Anterior cingulate cortex (tissue), 58 donors: ENCODE measurements at places on chromosomes 7 and 10.

- DNase-seq: no peak
Measured at GRCh38 chr7:73770002-73770859, at the start of gene CLDN3. CLDN3 (minus strand) TSS chr7:73770270; CDS start chr7:73770049, 221 bp downstream.

DNA sequence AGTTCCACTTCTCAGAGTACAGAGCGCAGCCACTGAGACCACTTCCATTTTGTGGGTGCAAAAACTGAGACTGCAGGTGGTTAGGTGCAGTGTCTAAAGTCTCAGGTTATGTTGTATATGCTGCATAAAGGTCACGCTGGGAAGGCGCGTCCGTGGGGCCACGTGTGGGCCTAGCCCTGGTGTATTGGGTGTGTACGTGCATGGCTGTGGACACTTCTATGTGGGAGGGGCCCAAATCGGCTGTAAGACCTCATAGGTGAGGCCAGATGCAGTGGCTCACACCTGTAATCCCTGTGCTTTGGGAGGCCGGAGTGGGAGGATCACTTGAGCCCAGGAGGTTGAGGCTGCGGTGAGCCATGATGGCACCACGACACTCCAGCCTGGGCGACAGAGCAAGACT, 37.7 kb downstream of the GRID2IP start:
- no peak for DNase-seq

DNA sequence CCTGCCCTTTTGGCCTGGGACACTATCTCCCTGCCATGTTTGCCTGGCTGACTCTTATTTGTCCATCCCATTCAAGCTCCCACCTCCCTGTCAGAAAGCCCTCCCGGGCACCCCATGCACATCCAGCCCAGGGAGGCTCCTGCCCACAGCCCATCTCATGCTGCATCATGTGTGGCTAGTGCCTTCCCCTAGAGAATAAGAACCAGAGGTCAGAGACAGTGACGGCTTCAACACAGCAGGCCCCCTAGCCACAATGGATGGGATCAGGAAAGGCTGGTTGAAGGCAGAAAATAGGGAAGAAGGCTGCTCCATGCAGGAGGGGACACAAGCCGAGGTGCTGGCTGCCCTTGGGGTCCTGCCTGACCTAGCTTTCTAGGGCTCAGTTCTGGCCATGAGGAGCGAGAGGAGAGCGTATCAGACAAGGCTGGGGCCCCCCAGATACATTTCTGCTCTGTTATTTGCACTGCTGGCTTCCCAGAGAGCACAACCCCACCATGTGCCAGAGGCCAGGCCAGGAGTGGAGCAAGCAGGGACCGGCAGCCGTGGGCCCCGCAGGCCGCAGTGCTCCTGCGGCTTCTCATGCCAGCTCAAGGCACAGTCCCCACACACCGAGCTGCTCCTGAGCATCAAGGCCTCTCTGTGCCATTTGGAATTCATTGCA, 161.1 kb upstream of the ZMIZ1 start:
- DNase-seq: no peak

DNA sequence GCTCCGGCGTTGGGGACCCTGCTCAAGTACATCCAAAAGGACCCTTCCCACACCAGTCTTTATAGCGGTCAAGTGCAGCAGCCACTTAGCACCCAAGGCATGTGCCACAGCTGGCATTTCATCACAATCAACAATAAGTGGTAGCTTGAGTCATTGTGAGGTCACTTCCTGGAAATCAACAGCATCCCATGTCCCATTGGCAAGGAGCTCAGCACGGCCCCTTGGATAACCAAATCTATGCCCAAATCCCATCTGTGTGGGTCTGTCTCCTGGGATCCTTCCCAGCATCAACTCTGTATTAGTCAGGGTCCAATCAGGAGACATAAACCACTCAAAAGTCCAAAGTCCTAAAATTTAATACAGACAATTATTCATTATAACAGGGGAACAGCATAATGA, 27.1 kb downstream of the MDH2 start:
- no peak for DNase-seq

GRCh38 chr10:58241346-58241745, 26.3 kb downstream of the IPMK start:
- DNase-seq: no peak

DNA sequence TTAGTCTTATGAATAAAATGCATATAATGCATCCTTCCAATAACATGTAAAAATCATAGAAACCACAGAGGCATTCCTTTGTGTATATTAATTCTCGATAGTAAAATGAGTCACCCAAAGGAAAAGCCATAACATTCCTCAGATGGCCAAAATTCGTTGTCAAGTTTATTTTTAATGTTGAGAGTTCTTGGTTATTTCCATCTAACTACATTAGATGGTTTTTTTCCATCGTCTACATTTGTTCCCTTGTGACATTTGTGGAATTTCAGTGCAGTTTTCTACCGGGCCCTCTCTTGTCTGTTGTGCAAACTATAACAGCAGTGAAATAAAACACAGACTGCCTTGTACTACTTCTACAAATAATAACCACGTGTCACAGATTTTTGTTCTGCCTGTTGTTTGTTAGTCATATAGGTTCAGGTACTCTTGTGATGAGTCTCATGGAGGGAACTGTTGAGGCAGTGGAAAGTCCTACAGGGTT, 54.7 kb upstream of the CCAR1 start:
- DNase-seq: no peak

- no peak for DNase-seq
Measured at GRCh38 chr10:132984801-132985545, 42.6 kb upstream of the CFAP46 start.

- no peak for DNase-seq
Measured at GRCh38 chr10:20265146-20265545, 448.9 kb downstream of the PLXDC2 start.

DNA sequence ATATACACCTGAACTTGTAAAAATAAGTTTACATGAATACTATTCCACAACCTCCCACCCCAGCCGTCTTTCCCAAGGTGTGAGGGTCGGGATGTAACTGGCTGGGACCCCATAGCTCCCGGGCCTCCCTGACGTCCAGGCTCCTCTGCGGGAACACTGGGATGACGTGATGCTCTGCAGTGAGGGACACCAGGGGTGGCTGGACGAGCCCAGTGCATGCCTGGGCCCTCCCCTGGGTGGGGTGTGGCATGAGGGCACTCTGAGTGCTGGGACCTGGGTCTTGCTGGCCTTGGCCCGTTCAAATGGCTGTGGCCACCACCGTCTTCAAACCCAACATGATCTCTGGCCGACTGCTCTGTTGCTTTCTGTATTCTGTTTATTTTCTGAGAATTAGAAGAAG, 182.4 kb downstream of the DNAJB6 start:
- no peak for DNase-seq
